ENCODE measurements at places on chromosomes 4 and X. TPM values are rescaled to one million over a fixed set of nuclear protein-coding genes. Genes with fewer than 3 reads are reported as not detected.

FAM236D gene
- total RNA-seq: not detected

TLR6 gene
- 1.8 TPM for total RNA-seq

GNRHR gene
- total RNA-seq: not detected

TMEM31 gene
- total RNA-seq: 0.25 TPM

LNX1 gene
- total RNA-seq: not detected

LSM6 gene
- total RNA-seq: 64.9 TPM

CYLC1 gene
- total RNA-seq: not detected

ARX gene
- not detected for total RNA-seq

HTRA3 gene
- total RNA-seq: not detected

DNA sequence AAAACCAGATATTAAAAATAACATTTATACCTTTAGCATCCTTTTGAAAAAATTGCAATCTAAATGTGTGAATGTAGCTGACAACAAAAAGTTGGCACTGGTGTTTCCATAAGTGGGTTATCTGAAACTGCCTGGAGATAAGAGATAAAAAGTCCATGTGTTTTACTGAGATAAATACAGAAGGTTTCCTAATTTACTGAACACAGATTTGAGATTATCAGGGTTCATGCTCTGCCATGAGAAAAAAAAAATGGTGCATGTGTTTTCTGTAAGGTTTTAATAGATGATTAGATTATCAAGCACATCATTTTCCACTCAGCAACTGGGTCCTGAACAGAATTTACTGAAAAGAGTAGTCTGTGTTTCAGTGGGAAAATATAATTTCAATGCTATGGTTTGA lies 326.2 kb upstream of the SLIT2 start:
- no peak for DNase-seq

GRCh38 chr4:16665942-16666551 lies 232.4 kb downstream of the LDB2 start:
- DNase-seq: no peak

DNA sequence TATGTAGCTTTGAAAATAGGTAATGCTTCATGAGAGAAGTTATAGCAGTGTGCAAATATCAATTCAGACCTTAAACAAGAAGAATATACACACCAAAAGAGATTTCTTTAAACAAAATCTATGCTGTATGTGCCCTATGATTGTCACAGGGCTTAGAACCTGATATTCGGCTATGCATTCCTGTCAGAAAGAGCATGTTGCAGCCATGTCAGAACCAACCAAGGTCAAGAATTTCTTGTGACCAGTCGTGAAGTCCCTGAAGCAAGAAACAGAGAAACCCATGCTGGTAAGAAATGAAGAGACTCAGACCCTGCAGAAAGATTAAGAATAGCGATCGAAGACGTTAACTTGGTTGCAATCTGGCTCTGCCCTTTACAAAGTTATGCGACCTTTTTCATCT lies 210.3 kb upstream of the SPIN4 start:
- no peak for DNase-seq

DNA sequence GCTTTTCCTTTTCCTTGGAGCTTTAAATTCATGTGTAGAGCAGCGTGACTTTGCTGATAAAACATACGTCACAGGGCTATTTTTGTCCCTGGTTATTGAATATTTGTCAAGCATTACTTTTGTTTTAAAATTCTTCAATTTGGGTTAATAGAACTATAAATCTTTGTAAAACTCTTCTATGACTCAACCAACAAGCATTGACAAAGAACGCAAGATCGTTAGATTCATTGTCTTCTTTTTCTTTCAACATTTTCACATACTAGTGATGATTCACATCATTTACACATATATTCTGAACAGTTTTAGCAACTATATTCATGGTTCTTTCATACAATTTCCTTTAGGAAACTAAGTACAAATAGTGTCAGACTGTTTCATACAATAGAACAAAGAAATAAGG lies 72.0 kb upstream of the GPM6A start:
- DNase-seq: no peak

DNA sequence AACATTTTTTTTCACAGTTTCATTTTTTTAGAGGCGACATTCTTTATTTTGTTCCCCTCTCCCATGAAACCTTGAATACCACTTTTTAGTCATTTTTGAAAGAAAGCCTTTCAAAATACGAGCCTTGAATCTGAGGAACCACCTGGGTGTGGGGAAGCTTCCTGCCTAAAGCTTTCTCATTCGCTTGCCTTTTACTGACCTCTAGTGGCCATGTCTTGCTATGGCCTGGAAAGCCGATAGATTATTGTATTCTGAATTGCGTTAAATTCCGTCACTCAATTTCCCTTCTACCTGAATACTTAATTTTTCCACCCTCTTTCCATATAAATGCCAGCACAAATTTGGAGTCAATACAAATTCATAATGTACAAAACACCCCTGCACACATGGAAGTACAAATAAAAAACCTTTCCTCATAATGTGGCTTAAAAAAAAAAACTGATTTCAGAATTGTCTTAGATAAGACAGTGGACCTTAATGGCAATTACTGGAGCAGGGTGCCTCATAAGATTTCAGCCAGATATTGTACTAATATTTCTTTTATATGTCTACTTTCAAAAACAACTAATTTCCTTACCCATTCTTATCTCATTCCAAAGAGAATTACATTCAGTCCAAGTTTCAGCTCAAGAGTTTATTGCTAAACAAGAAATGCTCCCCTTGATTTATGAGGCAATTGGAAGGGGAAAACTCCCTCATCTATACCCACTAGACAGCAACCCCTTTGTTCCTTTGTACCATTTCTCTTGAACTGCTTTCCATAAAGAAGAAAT lies 217.9 kb downstream of the CENPC start:
- peak; percentile 66 for DNase-seq

GRCh38 chr4:176453079-176453478 lies 133.3 kb downstream of the SPCS3 start:
- no peak for DNase-seq

- no peak for DNase-seq
These were observed 38.6 kb upstream of the NEIL3 start for GRCh38 chr4:177271091-177271490.

DNA sequence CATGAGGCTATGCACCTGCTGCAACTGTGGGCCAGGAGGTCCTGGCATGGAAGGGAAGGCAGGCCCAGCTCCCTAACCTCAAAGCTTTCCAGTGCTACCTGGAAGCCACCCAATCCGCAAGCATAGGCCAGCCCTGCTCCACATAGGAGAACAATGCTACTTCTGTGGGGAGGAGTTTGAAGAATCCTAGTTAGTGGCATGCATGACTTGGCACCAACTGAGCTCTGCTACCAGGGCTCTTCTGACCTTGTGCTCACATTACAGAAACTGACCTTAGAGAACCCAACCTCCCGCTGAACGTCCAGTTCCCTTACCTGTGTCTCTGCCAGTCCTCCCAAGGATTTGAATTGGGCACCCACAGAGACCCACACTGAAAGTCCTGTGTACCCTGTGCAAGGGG lies 58.8 kb downstream of the USP46 start:
- no peak for DNase-seq

GRCh38 chr4:75786938-75787337 lies 62.6 kb downstream of the USO1 start:
- no peak for DNase-seq

DNA sequence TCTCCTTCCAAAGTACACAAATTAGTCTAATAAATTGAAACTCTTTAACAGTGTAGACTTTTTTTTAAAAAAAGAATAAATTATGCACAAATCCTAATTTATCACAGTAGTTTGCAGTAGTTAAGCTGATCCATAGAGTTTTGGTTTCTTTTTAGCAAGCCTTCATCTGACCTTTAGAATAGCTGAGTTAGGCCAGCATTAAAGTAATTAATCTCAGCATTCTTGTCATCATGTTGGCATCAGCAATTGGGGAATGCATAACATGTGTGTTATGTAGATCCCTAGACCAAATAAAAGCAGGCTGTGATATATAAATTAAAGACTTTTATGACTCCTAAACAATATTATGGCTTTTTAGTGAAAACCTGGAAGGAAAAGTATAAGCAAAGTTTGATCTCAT lies 426.5 kb upstream of the PABPC4L start:
- DNase-seq: no peak

GRCh38 chr4:177263818-177264217 lies 45.9 kb upstream of the NEIL3 start:
- DNase-seq: no peak

GRCh38 chr4:129335276-129335675 lies 239.3 kb downstream of the C4orf33 start:
- DNase-seq: no peak

DNA sequence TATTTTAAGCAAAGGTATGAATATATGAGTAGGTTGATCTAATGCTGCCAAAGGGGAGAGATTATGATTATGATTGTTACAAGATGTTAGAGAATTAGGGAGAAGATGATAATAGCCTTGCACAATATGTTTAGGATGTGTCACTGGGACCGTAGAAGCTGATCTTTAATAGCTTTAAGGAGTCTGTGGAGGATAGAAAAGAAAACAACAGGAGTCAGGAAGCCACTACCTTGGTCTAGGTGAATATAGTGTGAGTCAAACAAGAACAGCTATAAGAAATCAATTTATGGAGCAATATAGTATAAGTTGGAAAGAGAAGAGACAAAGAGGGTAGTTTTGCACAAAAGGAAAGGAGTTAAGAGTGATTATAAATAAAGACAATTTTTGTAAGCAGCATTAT lies 232.7 kb downstream of the FSTL5 start:
- DNase-seq: no peak

- no peak for DNase-seq
These were observed 55.3 kb downstream of the ZFYVE28 start for GRCh38 chr4:2363056-2363721.

GRCh38 chr4:186029571-186030398 lies 39.2 kb upstream of the TLR3 start:
- DNase-seq: no peak
